Myocyte (in vitro differentiated cells): ENCODE measurements at places on chromosomes 5 and 9. TPM values are rescaled to one million over a fixed set of nuclear protein-coding genes. Genes with fewer than 3 reads are reported as not detected.

The EPB41L4A gene
- total RNA-seq: 0.86 TPM in 1 of 2 replicates, not detected in the other

The SLC25A2 gene
- 0.43 and 0.62 TPM in 2 replicates for total RNA-seq

The ECSCR gene
- total RNA-seq: not detected in 2 replicates

The CTNND2 gene
- total RNA-seq: 0.05 TPM in 1 of 2 replicates, not detected in the other

The INSL4 gene
- total RNA-seq: not detected in 2 replicates

The CDC37L1 gene
- total RNA-seq: 66.1 and 78.6 TPM in 2 replicates

The PCDHA1 gene
- 0.10 TPM in 1 of 2 replicates, not detected in the other for total RNA-seq

The SOHLH1 gene
- total RNA-seq: not detected in 2 replicates

The PRR16 gene
- 9.2 and 17.2 TPM in 2 replicates for total RNA-seq

The DOK3 gene
- 21.7 and 29.3 TPM in 2 replicates for total RNA-seq

The CDX1 gene
- total RNA-seq: 0.36 TPM in 1 of 2 replicates, not detected in the other

The CCDC180 gene
- total RNA-seq: not detected in 2 replicates

The RGS3 gene
- total RNA-seq: 70.9 and 110 TPM in 2 replicates

The ITGA1 gene
- 7.6 and 9.7 TPM in 2 replicates for total RNA-seq

The PLK2 gene
- total RNA-seq: 171 and 198 TPM in 2 replicates

The FRMPD1 gene
- total RNA-seq: 8.4 and 15.5 TPM in 2 replicates

The AFF4 gene
- 87.9 and 98.6 TPM in 2 replicates for total RNA-seq

The SPATA6L gene
- 0.16 and 0.21 TPM in 2 replicates for total RNA-seq

The SLC4A9 gene
- total RNA-seq: not detected in 2 replicates

The CKMT2 gene
- 1.7 and 5.8 TPM in 2 replicates for total RNA-seq

The ZFYVE16 gene
- 27.3 and 31.3 TPM in 2 replicates for total RNA-seq

The TLX3 gene
- not detected in 2 replicates for total RNA-seq

The LTC4S gene
- total RNA-seq: 0.94 and 1.0 TPM in 2 replicates

The FGF18 gene
- 0.16 TPM in 1 of 2 replicates, not detected in the other for total RNA-seq

The TOPORS gene
- 23.4 and 24.6 TPM in 2 replicates for total RNA-seq

The SLIT3 gene
- not detected in 2 replicates for total RNA-seq

The FBP2 gene
- total RNA-seq: 0.32 TPM in 1 of 2 replicates, not detected in the other

The BNIP1 gene
- total RNA-seq: 9.9 and 15.2 TPM in 2 replicates

The PPP1R26 gene
- total RNA-seq: 14.3 and 15.2 TPM in 2 replicates

The NPR3 gene
- 1.0 and 1.1 TPM in 2 replicates for total RNA-seq

The ZNF366 gene
- total RNA-seq: 0.31 and 1.4 TPM in 2 replicates

The STOM gene
- total RNA-seq: 30.3 and 31.3 TPM in 2 replicates

The DAPK1 gene
- total RNA-seq: 56.2 and 68.3 TPM in 2 replicates

The FOXD4 gene
- 0.16 and 0.19 TPM in 2 replicates for total RNA-seq

The HAVCR2 gene
- 0.37 and 2.4 TPM in 2 replicates for total RNA-seq

The SV2C gene
- total RNA-seq: not detected in 2 replicates

The PCA3 gene
- total RNA-seq: not detected in 2 replicates

The CER1 gene
- not detected in 2 replicates for total RNA-seq

The MRPS2 gene
- total RNA-seq: 28.1 and 39.2 TPM in 2 replicates

The SCGB3A2 gene
- total RNA-seq: not detected in 2 replicates

The PAEP gene
- not detected in 2 replicates for total RNA-seq

The GPBP1 gene
- total RNA-seq: 66.9 and 83.7 TPM in 2 replicates

The TAS2R1 gene
- total RNA-seq: not detected in 2 replicates

The SLC6A3 gene
- 0.16 TPM in 1 of 2 replicates, not detected in the other for total RNA-seq

The RNF208 gene
- 0.21 and 0.36 TPM in 2 replicates for total RNA-seq

The PCDHB8 gene
- total RNA-seq: 9.5 and 10.4 TPM in 2 replicates

The SOX30 gene
- total RNA-seq: 0.05 and 0.47 TPM in 2 replicates

The SURF2 gene
- 12.6 and 12.9 TPM in 2 replicates for total RNA-seq

The ADAMTSL1 gene
- 21.2 and 32.6 TPM in 2 replicates for total RNA-seq

The IL13 gene
- not detected in 2 replicates for total RNA-seq

The SGCD gene
- total RNA-seq: 75.3 and 104 TPM in 2 replicates

The SPATA31C1 gene
- not detected in 2 replicates for total RNA-seq

The OTP gene
- total RNA-seq: not detected in 2 replicates

The CAVIN4 gene
- 205 and 311 TPM in 2 replicates for total RNA-seq

The SHOC1 gene
- total RNA-seq: not detected in 2 replicates

The MIER3 gene
- total RNA-seq: 20.5 and 25.5 TPM in 2 replicates
